ENCODE measurements at places on chromosomes 5 and 9.

GRCh38 chr9:69697475-69697874 is 25.3 kb upstream of the APBA1 start:
- DNase-seq, result no peak

DNA sequence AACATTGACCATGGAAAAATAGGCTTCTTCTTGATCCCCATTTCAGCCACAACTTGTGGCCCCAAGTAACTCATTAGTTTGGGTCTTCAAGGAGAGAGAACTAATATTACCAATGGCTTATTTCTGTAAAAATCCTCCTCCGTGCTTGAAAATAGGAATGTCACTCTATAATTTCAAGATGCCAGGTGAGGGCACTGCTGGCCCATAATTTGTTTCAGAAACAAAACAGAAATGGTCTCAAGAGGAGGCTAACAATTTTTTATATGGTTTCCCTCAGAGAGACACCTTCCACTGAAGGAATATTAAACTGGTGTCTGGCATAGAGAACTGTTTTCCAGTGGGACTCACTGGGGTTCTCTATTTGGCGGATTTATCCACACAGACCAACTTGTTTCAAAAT is 437.0 kb upstream of the TRPC7 start:
- DNase-seq, result no peak

DNA sequence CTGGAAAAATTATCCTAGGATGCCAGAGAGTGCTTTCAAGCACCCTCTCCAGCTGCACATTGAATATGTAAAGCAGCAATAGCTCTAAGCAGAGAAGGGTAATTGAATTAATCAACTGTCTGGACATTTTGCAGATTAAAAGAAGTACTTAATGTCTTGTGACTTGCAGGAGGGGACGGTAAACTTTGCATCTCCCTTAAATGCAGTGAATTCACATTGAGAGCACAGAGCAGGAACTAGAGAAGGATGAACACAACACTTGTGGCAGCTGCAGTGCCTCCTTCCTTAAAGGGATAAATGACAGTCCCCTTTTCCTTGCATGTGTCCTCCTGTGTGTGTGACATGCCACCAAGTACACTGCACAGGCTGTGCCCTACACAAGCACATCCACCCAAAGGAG is 7.4 kb upstream of the CDK5RAP2 start:
- DNase-seq, result no peak

DNA sequence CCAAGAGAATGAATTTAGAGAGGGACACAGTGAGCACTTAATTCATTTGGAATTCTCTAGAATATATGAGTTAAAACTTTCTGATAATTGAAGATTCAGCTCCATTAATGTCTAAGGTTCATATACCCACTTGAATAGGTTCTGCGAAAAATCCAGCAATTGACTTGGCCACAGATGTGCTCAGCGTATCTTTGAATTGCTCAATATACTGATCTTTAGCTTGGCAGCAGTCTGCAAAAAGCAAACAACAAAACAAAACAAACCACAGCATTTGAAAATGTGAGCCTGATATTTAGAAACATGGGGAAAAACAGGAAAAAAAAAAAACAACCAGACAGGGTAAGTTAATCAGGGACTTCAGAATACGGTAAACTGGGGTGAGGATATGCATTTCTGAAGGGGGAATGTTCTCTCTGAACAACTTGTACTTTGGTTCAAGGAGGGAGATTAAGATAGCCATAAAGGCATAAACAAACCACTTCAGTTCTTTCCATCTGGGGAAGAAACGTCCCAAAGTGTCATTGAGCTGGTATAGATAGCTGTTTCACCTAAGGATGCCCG is 21.4 kb downstream of the AGXT2 start:
- no peak for DNase-seq

GRCh38 chr9:93397661-93398373 is 53.7 kb upstream of the FAM120A start:
- no peak for DNase-seq

- no peak for DNase-seq
These were observed 73.6 kb downstream of the ZNF474 start for GRCh38 chr5:122202952-122203351.

DNA sequence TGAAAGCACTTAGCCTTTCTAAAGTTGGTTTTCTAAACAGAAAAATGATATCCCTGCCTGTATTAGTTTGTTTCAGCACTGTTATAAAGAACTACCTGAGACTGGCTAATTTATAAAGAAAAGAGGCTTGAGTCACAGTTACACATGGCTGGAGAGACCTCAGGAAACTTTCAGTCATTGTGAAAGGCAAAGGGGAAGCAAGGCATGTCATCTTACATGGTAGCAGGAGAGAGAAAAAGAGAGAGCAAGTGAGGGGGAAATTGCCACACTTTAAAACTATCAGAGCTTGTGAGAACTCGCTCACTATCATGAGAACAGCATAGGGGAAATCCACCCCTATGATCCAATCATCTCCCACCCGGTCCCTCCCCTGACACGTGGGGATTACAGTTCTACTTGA is 64.9 kb downstream of the FAM170A start:
- DNase-seq, result no peak

- no peak for DNase-seq
These were observed 7.4 kb upstream of the SHC3 start for GRCh38 chr9:89185980-89186379.

DNA sequence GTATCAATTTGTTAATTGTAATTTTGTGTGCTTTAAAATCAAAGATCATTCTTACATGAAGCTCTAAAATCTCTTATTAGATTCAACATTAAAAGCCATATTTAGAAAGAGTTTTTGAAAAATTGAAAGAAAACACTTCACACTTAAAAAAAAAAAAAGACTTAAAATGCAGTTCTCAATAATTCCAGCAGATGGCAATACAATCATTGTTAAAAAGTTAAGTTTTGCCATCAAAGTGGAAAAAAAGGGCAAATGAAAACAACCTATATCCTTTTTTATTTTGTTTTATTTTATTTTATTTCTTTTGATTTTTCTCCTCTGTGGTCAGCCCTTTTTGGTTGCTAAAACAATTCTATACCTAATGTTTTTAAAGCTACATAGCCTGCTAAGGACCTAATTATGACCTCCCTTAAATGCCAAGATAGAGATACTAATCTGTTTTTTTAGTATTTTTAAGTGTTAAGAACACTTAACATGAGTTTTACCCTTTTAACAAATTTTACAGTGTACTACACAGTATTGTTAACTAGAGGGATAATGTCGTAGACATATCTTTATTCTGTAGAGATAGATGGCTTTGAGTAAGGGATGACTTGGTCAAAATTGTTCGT is 154.2 kb upstream of the DAB2 start:
- DNase-seq, result no peak

- peak; percentile 87 for DNase-seq
These were observed at the start of gene PRUNE2 for GRCh38 chr9:76905791-76906646. Gene PRUNE2 (minus strand): TSS chr9:76906114. CDS start chr9:76905963, 151 bp downstream.

DNA sequence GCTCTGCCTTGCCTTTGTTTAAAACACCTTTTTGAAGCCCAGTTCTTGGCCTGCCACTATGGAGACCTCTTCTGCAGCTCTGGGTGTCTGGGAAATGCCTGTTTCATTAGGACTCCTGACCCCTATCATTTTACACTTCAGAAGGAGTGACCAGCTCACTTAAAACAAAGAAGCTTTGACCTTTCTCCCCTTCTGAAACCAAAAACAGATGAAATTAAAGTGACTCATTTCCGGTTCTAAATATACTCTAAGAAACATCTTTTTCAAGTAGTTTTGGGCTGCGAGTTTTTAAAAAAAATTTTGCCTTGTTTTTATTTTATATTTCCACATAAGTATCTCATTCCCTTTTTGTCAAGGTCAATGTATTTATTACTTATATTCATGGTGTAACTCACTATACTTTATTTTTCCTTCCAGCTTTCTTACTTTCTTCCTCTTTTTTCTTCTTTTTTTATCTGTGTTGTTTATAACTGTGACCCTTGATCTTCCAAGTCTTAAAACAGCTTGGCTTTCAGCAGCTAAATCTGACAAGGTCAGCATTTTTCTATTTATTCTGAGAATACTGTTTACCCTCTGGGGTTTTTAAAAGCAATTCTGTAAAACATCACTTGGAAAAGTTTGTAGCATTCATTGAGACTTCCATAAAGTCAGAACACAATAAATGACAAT is 672.9 kb downstream of the NR2F1-AS1 start:
- no peak for DNase-seq

- peak; percentile 16 for DNase-seq
These were observed 545.2 kb upstream of the ACO1 start for GRCh38 chr9:31839273-31839672.

DNA sequence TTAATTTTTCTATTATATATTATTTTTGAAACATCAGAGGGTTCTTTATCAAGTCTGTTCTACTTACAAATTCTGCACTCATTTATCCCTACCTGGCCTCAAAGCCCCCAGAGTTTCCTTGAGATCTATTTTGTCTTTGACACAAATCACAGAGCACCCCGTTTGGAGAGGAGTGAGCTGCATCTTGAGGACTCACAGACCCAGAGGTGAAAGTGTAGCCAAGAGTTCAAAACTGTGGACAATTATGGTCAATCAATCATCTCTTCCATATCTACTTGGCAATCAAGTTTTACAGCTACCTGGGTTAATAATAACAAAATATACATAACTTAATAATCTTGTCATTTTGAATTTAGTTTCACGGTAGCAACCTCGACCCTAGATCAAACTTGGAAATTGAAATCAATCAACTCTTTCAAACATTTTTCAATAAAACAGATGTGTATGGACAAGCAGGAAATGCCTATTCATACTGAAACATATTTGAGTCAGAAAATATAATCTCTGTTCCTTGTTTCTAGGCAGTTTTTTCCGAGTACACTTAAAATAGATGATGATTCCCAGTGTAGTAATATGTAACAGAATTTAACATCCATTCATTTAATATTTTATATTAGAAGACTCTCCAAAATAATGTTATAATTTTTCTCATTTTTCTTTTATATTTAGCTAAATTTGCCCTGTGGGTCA is 13.7 kb upstream of the SYK start:
- no peak for DNase-seq

- no peak for DNase-seq
These were observed 8.9 kb downstream of the OTP start for GRCh38 chr5:77629509-77630113.

GRCh38 chr5:60856066-60856465 is 12.0 kb upstream of the ELOVL7 start:
- DNase-seq, result no peak

- no peak for DNase-seq
These were observed 378.4 kb downstream of the SPATA31D1 start for GRCh38 chr9:82367016-82367415.

DNA sequence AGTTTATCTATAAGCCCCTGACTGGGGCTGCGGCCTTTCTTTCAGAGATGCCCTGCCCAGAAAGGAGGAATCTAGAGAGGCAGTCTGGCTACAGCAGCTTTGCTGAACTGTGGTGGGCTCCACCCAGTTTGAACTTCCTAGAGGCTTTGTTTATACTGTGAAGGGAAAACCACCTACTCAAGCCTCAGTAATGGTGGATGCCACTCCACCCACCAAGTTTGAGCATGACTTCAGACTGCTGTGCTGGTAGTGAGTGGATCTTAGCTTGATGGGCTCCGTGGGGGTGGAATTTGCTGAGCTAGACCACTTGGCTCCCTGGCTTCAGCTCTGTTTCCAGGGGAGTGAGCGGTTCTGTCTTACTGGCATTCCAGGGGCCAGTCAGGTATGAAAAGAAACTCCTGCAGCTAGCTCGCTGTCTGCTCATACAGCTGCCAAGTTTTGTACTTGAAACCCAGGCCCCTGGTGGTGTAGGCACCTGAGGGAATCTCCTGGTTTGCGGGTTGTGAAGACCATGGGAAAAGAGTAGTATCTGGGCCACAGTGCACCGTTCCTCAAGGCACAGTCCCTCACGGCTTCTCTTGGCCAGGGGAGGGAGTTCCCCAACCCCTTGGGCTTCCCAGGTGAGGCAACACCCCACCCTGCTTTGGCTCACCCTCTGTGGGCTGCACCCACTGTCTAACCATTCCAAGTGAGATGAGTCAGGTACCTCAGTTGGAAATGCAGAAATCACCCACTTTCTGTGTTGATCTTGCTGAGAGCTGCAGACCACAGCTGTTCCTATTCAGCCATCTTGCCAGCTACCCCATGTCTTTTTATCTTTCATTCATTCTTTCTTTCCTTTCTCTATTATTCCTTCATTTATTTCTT is 211.8 kb upstream of the C9orf72 start:
- no peak for DNase-seq

GRCh38 chr9:79769476-79770275 is 197.9 kb downstream of the TLE4 start:
- no peak for DNase-seq

GRCh38 chr5:111998871-111999270 is 241.9 kb upstream of the NREP start:
- no peak for DNase-seq

- no peak for DNase-seq
These were observed 12.4 kb downstream of the ZNF474 start for GRCh38 chr5:122141751-122142150.

DNA sequence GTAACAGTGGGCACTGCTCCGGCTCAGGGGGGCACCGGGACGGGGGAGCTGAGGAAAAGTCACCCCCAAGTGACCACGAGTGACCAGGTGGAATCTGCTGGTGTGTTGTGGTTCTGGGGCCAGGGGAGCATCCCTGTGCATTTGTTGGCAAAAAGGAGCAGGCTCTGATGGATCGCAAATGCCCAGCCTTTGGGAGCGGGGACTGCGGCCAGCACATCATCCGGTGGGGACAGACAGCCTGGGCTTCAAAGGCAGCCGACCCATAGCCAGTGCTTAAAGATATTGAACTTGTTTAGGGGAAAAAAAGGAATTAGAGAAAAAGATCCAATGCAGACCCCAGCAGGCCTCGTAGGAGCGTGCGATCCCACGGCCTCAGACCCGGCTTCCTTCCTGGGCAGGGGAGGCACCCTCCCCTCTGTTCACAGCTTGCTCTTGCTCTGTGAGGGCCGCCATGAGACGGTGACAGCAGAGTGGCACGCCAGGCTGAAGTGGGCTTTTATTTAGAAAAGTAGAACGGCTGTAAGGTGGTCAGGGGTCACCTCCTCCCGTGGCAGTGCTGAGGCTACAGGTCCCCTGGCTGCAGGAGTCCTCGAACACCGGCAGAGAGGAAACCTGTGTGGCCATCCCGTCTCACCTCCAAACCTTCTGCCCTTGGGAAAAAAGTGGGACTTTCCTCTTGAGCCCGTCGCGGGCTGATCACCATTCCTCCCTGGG is 41.2 kb downstream of the COL5A1 start:
- no peak for DNase-seq

DNA sequence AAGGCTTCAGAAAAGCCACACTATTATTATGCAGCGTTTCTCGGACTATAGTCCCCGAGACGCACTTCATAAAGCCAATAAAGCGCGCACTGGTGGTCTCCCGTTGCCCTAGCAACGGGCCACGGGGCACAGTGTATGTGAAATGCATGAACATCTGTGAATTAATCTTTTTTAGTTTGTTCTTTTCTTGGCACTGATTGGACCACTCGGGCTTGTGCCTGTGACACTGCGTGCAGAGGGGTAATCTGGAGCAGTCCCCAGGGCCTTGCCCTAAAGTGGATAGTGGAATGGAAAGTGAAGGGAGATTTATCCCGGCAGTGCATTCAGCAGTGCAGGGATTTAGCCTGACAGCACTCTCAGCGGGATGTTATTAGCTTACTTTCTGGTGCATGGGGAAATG is 92.1 kb downstream of the TLE4 start:
- no peak for DNase-seq

- no peak for DNase-seq
These were observed 12.3 kb downstream of the ZSWIM6 start for GRCh38 chr5:61344187-61344944.

- DNase-seq, result no peak
These were observed 493.0 kb upstream of the WWC1 start for GRCh38 chr5:167798448-167798847.
